ENCODE measurements at places on chromosomes 16 and 17. TPM values are rescaled to one million over a fixed set of nuclear protein-coding genes. Genes with fewer than 3 reads are reported as not detected.

- DNase-seq, result no peak
Observed at GRCh38 chr16:50037662-50038220, 12.7 kb downstream of the CNEP1R1 start.

The SPATA22 gene
- total RNA-seq, result 0.50 TPM

DNA sequence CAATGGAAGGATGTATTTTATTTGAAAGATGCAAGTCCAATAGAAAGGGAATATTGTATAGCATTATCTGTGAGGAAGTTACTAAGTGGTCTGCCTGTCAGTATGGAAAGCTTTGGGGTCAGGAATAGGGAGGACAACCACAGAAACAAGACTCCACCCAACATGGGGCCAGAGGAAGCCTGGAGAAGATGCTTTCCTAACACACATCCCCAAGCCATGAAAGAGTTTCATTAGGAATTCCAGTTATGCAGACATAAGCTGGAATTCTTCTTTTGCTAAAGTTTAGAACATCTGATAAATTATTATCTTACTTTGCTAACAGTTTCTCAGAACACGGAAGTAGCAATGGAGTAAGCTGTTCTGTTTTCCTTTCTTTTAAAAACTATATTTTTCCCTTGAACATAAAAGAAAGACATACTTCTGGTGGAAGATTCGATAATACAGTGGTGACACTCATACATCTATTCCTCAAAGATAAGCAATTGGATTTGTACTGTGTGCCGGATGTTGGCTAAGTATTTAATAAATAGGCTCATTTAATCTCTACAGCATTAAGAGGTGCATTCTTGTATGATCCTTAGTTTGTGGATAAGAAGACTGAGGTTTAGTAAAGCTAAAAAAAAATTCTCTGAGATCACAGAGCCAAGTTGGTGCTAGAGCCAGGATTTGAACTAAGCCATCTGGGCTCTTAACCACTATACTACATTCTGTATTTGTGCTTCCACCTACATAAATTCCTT is 51.0 kb upstream of the GAS7 start:
- DNase-seq, result no peak

GRCh38 chr17:29102046-29102445 is 59.1 kb downstream of the PIPOX start:
- no peak for DNase-seq

GRCh38 chr16:8850279-8850885 is 18.4 kb downstream of the CARHSP1 start:
- peak; percentile 64 for DNase-seq

The PYDC1 gene
- not detected for total RNA-seq

The ABHD15 gene
- total RNA-seq, result 6.4 TPM

GRCh38 chr17:16817201-16817600 is 127.2 kb downstream of the CCDC144A start:
- no peak for DNase-seq

GRCh38 chr17:76530095-76530723 is 7.3 kb downstream of the CYGB start:
- DNase-seq, result no peak

Data from left ventricle myocardium superior (tissue), 1 donor.